Muscle of back (tissue), 13 donors: ENCODE measurements at places on chromosomes 5 and 9.

DNA sequence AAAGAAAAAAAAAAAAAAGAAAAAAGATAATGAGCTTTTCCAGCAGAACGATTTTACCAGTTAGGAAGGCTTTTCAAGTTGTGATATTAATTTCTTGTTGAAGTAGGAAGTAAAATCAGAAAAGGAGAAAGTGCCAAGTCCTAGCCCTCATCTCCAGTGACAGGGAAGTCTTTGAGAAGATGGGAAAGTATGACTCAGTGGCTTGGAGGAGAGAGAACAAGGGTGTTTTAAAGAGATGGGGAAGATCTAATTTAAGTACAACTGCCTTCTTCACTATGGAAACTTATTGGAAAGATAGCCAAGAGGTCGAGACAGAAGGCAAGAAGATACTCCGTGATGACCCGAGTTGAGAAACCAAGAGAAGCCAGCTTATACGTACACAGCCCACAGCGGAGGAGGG lies 22.6 kb downstream of the FGF1 start:
- DNase-seq = no peak

DNA sequence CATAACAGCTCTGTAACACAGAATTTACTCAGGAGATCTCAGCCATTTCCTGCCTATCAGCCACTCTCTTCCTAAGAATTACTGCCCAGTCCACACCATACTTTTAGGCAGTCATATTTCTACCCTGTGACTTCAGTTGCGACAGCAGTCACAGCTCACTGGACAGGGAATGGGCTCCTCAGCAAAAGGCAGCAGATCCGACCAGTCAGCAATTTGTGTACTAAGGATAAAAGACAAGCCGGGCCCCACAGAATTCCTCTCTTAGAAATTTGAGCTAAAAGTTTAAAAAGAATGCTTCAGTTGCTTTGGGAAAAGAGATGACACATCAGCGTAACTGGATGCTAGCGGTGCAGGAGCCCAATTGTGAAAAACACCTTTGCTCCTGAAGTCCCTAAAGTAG lies 172.1 kb downstream of the ENC1 start:
- DNase-seq = no peak

DNA sequence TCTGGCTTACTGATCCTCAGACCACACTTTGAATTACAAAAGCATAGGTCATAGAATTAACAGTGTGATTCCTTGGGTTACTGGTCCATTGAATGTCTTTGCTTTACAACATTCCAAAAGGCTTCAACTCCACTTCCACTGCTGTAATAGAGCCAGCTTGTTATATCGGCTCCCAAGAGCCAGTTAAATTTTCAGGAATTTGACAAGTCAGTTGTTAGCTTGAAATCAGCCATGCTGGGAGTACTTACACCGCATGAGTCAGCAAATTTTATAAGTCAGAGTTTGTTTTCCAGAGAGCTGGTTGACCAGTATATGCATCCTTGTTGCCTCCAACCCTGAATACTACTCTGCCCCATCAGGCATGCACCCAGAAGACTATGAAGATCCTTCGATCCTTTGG lies 73.1 kb downstream of the FOXB2 start:
- no peak for DNase-seq

- DNase-seq = no peak
Measured at GRCh38 chr5:14721990-14722656, 57.6 kb downstream of the OTULIN start.

GRCh38 chr9:122991370-122991830 lies 42.1 kb upstream of the GPR21 start:
- DNase-seq = peak; percentile 75

DNA sequence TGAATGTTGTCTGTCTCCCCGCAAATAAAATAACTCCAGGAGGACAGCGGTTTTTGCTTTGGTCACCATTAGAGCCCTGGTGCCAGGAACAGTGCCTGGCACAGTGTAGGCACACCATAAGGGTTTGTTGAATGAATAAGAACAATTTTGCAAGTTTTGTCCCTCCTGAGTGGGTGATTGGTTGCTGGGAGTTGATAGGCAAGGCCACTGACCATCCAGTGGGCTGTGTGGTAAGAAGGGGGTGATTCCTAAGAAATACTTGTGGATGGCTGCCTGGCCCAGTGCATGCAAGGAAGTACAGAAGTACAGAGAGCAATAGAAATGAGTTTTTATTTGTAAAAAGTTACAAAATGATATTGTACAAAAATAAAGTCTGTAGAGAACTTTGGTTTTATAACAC lies 27.5 kb downstream of the GDNF start:
- DNase-seq = no peak

DNA sequence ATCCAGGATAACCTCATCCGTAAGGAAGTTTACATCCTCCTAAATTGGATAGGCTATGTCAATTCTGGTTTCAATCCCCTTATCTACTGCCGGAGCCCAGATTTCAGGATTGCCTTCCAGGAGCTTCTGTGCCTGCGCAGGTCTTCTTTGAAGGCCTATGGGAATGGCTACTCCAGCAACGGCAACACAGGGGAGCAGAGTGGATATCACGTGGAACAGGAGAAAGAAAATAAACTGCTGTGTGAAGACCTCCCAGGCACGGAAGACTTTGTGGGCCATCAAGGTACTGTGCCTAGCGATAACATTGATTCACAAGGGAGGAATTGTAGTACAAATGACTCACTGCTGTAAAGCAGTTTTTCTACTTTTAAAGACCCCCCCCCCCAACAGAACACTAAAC lies 1.3 kb downstream of the ADRB2 start:
- DNase-seq = no peak
